ENCODE measurements at places on chromosomes 11 and 22.

DNA sequence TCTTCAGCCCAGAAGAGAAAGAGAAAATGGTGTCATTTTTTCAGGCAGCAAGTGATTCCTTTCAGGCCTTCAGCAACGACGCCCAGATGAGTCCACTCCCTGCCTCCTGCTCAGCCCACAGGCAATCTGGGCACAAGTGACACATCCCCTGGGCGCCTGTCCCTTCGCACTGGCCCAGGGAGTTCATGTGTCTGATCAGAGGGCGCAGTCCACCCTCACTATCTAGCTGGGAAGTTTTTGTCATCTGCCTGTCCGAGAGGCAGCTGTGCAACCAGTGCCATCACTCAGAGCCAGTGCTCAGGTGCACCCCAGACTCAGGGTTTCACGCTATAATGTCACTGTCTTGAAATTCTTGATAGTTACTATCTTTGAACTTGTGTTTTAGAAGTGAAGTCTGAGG is 1.4 kb upstream of the KCNQ1OT1 start:
- DNase-seq = no peak

DNA sequence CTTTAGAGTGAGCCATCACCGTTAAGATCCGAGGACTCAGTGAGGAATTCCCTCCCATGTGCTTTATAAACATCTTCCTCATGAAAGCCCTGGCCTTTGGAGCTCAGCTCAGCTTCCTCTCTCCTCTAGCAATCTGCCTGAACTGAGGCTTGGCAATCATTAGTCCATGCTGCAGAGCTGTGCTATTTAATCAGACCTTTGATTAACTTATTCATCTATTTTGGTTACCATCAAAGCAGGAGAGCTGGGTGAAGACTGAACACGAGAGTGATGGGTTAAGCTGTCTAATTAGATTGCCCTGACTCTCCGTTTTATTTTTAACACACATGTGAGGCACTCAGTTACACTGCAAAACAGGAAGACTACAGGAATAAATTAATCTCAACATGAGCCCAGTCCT is 351.3 kb downstream of the LARGE1 start:
- DNase-seq = no peak

- no peak for DNase-seq
Measured at GRCh38 chr11:47943721-47944586, 36.4 kb upstream of the PTPRJ start.

GRCh38 chr11:13040969-13041561 is 31.9 kb downstream of the RASSF10 start:
- no peak for DNase-seq

DNA sequence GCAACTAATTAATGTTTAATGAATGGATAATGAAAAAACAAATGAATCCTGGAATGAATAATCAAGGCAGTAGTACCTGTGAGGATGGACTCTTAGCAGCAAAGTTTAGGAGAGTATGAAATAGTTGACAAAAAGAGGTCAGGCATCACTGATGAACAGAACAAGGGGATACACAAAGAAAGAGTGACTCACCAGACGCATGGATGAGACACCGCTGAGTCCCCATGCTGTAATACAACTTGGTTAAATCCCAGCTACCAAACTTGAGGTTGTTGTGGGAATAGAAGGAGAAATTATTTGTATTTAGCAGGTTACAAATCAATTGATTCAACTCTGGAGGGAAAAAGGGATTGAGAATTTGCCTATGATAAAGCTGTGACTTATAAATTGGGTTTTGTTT is 976.9 kb upstream of the TENM4 start:
- no peak for DNase-seq

- no peak for DNase-seq
Measured at GRCh38 chr11:47144541-47144940, 32.1 kb downstream of the ARFGAP2 start.

DNA sequence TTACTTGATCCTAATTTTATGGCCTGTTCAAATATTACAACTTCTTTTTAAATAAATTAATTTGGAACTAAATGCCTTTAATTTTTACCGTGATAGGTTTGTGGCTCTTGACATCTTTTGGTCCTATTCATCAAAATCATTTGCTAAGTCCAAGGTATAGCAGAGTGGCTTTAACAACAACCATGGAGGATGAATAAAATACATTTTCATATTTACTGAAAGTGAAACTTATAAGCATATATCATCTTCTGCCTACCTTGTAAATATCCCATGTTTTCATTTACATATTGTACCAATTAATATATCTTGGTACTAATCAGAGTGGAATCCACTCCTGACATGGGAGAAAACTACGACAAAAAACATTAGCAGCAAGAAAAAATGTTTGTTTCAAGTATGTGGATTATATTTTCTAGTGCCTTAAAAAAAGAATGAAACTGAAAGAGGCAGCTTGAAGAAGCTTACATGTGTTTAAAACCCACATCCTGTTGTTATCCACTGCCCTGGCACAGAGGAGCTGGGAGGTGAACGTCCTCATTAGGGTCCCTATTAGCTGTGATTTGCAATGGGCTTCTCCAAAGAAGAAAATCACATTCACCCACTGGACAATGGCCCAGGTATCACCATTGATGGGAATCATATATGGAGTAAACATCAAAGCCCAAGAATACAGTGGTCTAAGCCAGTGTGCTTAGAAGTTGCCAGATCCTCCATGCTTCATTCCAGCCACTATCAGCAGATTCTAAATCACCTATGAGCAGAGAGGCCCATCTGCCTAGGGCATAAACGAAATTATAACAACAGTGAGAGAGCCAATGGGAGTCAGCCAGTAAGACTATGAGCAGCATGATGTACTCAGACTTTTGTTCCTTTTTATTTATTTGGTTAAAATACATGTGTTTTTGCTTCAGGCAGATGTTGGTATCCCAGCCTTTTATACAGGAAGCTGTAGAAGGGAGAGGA is 84.7 kb downstream of the MAML2 start:
- no peak for DNase-seq

DNA sequence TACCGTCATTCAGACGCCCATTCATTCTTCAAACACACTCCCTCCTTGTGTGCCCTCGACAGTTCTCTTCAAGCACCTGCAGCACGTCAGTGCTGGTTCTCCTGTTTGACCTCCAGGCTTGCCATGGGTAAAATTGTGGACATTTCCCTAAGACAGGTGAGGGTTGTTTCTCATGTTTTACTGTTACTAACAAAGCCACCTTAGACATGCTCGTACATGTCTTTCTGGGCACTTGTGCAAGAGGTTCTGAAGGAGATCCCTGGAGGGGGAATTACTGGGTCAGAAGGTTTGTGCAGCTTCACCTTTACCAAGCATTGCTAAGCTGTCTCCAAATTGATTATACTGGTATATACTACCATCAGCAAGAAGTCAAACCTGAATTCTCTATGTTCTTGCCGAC is 189.7 kb upstream of the TMEM45B start:
- no peak for DNase-seq
